ENCODE measurements at places on chromosomes 3 and 15.

- ATAC-seq = no peak
Measured at GRCh38 chr3:65672061-65672460, 366.7 kb downstream of the MAGI1 start.

DNA sequence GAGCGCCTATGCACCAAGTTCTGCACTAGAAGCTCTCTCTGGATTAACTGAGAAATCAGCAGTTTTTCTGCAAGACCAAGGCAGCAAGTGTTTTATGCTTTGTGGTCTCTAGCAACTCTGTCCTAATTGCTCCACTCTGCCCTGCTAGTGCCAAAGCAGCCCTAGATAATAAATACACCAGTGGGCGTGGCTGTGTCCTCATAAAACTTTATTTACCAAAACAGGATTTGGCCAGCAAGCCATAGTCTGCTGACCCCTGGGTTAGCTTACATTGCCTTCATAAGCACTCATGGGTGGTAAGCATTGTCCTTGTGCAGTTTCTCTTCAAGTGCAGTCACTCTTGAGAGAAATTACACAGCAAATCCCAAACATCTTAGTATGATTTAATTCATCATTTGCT is 30.7 kb upstream of the SLC24A5 start:
- no peak for ATAC-seq

- no peak for ATAC-seq
Measured at GRCh38 chr15:75606711-75607699, 18.5 kb downstream of the SNUPN start.

DNA sequence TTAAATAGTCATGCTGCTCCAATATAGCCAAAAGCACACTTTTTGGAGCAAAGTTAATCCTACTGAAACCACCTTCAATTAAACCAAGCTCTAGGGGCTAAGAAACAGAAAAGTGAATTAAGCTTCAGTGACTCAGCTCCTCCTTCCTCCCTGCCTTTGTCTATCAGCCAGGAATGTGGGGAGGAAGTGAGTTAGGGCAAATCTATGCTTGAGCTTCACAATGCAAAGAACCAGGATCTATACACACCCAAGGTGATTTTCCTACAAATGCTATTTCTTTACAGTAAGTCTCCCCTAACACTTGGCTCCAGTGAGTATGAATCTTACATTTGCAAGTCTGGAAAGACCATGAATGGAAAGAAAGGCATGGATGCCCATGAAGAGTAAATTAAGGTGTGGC is 212.1 kb downstream of the P3H2 start:
- ATAC-seq = peak; percentile 92

DNA sequence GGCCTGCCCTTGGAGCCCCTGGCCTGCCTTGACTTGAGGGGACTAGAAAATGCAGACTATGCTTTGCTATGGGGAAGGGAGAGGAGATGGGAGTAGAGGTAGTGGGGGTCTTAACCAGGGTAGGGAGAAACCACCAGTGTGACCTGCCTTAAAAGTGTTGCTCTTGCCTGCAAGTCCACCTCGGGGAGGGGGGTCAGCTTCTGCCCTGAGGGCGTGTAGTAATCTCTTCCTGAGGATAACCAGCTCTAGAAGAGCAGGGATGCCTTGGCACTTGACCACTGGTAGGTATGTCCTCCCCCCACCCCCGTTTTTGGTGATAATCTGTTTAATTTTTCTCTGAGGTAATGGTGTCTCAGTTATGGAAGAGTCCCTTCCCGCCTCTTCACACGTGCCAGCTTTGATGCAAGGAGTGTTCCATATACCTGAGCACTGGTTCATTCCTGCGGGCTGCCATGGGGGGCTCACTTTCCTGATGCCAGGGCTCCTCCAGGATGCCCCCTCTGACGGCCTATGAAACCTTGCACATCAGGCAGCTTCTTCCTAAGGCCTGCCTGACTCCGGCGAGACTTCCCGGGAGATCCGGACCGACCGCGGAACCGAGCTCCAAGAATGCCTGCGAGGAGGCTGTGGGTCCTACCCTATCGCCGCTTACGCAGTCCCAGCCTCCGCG is 780 bp upstream of the P4HTM start:
- ATAC-seq = no peak

GRCh38 chr15:68792901-68793766 is 27.6 kb downstream of the ANP32A start:
- ATAC-seq = no peak

- no peak for ATAC-seq
Measured at GRCh38 chr15:55222588-55222987, 25.8 kb upstream of the RSL24D1 start.

DNA sequence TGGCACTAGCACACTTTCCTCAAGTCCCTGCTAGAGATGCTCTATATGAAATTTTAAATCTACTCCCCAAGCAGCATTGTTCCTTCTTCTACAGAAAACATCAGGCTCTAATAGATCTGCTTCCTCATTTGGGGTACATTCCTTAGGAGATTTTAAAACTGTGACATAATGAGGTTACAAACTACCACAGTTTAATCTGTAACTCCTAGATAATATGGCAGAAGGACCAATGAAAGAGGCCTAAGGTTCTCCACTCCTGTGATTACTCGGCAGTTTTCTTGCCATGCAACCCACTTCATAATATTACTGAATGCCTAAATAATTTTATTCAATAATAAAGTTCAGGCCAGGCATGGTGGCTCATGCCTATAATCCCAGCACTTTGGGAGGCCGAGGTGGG is 16.1 kb downstream of the ZNF106 start:
- ATAC-seq = no peak

DNA sequence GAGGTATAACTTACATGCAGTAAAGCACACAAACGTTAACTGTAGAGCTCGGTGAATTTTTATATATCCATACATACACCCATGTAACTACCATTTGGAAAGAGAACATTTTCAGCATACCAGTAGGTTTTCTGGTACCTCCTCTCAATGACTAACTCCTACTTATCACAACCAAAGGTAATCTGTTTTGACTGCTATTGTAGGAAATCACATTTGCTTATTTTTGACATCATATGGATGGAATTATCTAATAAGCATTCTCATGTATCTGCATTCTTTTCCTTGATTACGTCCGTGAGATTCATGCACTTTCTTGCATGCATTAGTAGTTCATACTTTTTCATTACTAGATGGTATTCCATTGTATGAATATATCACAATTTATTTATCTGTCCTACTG is 76.8 kb downstream of the CSNK1G1 start:
- no peak for ATAC-seq

DNA sequence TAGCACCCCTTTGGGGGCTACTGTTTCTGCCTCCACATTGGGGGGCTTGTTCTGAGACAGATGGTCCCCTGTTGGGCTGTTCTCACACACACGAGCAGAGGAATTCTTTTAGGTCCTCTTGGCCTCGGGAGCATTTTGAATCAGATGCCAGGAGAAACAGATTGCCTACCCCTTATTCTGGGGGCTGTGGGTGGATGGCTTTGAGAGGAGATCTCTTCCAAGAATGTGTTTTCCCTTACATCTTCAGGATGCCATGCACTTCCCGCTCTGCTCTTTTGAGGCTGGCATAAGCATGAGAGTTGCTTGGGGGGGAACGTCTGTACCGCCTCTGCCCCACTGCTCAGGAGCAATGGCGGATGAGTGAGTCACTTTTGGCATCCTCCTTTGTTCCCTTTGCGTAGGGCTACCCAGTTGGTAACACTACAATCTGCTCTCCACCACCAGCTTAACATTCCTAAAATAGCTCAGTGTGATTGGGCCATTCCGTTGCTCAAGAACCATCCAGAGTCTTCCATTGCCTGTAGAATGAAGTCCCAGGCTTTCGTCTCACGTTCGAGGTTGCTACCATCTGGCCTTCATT is 154.4 kb downstream of the RPLP1 start:
- no peak for ATAC-seq

DNA sequence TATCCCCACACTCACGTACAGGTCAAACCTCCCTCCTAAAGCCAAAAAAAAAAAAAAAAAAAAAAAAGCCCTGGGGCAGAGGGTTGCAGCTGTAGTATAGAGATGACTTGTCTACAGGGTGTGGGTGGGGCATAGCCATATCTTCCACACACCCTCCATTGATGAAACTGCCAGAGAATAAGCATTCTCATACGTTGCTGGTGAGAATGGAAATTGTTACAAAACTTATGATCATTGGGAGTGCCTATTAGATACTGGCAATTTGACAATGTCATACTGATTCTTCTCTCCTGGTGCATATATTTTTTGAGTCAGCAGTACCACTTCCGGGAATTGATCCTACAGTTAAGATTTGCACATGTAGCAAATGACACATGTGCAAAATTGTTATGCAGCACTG is 11.0 kb upstream of the CTNNB1 start:
- ATAC-seq = no peak

- no peak for ATAC-seq
Measured at GRCh38 chr3:107798381-107798780, 275.6 kb downstream of the BBX start.

- no peak for ATAC-seq
Measured at GRCh38 chr15:87493803-87494202, 762.7 kb downstream of the NTRK3 start.

GRCh38 chr3:195566797-195567196 is 16.9 kb downstream of the APOD start:
- no peak for ATAC-seq

DNA sequence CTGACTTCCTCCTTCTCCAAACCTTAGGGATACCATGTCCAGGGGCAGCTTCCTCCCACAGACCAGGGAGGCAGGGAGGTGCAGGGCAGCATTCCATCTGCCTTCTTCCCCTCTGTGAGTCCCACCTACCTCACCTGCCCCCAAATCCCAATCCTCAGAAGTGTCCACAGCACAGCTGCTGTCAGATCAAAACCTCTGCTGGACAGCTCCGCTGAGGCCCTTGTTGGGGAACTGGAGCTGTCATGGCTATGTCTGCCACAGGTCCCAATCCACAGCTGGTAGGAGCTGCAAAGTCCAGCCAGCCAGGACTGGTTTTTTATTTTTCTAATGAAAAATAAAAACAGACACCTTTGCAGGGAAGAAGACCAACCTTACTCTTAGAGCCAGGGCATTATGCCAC is 40.7 kb upstream of the TBC1D21 start:
- no peak for ATAC-seq

DNA sequence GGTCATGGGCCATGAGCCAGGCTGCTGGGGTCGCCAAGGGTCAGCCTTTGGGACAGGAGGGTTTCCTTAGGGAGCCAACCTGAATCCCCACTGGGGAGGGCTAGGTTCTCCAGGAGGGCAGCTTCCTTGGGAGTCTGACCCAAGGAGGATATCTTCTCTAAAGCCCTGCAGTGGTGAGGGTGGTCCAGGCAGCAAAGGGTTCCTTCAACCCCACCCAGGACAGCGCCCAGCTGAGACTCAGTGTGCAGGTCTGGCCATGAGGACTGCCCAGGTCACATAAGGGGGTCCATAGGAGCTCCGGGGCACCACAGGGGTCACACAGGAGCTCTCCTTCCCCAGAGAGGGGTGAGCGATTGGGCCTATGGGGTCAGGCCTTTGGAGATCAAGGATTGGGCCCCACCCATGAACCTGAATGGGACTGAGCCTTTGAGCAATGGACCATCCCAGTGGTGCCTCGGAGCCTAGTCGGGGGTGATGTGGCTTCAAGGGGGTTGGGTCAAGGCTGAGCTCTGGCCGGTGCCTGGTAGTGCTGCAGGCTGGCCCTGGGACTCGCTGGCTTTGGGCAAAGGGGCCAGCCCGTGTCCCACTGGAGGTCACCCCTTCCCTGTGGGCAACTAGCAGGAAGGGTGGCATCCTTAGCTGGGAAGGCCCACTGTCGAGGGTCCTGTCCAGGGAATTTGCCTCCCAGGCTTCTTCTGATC is 216.5 kb downstream of the SNRPN start:
- ATAC-seq = peak; percentile 15

- no peak for ATAC-seq
Measured at GRCh38 chr15:78389738-78390137, 48.3 kb upstream of the IREB2 start.

- peak; percentile 62 for ATAC-seq
Measured at GRCh38 chr3:156509189-156510174, 45.4 kb downstream of the SSR3 start.

- ATAC-seq = no peak
Measured at GRCh38 chr15:63079947-63080626, 37.5 kb downstream of the TPM1 start.

DNA sequence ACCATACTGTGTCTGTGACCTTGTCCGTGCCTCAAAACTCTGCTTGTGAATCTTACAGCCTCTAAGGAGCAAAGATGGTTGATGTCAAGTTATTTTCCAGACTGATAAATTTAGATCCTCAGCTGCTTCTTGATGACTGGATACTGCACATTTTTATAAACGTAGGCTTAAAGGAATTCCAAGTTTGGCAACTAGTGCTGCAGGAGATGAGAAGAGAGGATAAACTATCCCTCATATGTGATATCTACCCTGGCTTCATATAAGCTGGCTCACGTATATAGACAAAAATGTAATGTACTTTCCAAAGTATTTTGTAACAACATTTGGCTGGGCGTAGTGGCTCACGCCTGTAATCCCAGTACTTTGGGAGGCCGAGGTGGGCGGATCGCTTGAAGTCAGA is 89.6 kb downstream of the GMPS start:
- ATAC-seq = no peak

DNA sequence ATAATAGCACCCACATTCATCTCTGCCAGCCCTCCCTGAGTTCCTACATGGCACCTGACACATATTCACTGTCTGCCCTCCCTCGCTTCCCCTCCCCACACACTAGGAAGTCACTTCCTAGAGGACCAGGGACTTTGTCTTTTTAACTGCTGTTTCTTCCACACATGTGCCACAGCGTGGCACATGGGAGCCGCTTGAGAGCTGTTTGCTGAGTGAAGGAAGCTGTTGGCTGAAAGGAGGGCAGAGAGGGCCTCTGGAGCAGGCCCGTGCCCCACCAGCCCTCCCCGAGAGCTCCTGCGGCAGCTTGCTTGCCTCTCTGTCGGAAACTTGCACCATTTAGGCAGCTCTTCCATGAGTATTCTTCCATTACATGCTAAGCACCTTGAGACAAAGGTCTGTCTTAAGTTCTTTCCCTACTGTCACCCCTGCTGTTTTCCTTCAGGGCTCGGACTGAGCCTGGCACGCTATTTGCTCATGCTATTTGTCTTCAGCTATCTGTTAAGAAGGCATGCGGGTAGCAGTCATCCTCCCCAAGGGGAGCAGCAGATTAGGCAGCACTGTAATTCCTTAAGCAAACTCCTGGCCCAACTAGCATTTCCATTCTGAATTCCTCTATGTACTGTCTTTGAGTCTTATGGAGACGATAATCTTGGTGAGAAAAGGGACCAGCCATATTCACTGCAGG is 72.2 kb downstream of the CACNA1D start:
- ATAC-seq = no peak

DNA sequence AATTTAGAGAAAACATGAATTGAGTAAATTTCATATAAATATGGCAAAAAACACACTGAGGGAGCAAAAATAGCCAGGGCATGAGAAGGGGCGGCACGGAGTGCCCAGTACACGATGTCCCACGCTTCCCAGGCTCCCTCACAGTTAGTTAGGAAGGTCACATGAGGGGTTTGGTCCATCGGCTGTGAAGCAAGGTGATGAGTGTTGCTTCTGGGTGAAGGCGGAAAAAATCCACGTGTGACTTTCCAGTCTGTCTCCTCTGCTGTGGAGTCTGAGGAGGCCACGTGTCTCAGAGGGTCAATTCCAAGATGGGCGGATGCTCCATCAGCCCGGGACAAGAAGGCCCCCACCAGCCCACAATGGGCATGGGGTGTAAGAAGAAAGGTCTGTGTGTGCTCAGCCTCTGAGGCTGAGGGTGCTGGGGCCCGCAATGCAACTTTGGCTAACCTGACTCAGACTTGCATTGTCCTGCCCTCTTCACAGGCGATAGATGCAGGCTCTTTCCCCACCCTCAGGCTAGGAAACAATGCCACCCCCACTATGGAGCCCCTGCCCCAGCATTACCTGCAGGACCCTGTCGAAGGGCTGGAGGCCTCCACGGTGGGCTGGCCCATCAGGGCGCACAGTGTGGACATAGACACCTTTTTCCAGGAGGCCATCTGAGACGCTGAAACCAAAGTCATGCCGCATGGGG is 45.7 kb downstream of the GRIP2 start:
- ATAC-seq = no peak

All from esophagus mucosa (tissue), 1 donor.